ENCODE measurements at places on chromosomes 11 and 22.

DNA sequence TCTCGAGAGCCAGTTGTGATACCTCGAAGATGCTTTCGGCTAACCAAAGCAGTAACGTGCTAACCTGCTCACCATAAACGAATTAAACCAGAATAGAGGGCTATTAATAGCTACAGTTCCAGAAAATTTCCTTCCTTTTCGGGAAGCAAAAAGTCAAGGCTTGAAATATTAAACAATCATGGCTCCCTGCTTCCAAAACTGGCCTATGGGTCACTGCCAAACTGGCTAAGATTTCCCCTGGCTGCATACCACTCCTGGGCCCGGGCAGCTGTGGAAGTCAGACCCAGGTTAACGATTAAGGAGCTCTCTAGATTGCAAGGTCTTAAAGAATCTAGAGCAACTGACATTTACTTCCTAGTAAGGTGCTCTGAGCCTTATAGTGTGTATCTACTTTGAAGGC, 1.7 kb downstream of the AMOTL1 start:
- no peak for DNase-seq

GRCh38 chr11:868394-868793, 25.7 kb downstream of the TSPAN4 start:
- no peak for DNase-seq

GRCh38 chr11:10107497-10107896, 186.5 kb downstream of the SBF2 start:
- DNase-seq: no peak

GRCh38 chr11:17798716-17799115, 64.1 kb downstream of the KCNC1 start:
- DNase-seq: no peak

DNA sequence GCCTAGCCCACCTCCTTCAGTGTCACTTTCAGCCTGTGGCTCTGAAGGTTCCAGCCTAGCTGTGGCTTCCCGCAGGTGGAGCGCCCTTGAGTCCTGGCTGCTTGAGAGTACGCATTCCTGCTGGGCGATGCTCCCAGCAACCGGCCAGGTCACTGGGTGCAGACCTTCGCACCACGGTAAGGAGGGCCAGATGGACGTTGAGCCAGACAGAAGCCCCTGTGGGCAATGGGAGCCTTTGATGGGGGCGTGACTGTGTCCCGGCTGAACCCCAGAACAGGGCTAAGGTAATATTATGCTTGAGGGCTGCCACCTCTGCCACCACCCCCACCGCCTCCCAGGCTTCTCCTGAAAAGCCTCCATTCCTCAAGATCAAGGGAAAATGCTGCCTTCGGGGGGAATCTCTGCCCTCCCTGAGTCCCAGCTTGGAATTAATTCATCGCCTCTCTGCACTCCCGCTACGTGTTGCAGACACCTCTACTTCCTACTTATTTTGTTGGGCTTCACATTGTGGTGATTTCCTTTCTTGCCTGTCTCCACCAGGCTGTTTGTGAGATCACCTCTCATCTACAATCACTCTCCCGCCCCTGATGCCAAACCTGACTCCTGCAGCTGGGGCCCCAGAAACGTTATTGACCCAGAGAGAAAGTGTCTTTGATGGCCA, 144.9 kb upstream of the NECTIN1 start:
- no peak for DNase-seq

- DNase-seq: peak; percentile 55
Observed at GRCh38 chr11:122852074-122852795, 13.9 kb downstream of the CRTAM start.

- no peak for DNase-seq
Observed at GRCh38 chr11:13923182-13923581, 39.3 kb upstream of the SPON1 start.

GRCh38 chr22:27798511-27799014, 3.0 kb downstream of the MN1 start:
- no peak for DNase-seq

GRCh38 chr11:56990702-56991101, 2.0 kb downstream of the OR5AK2 start:
- no peak for DNase-seq

GRCh38 chr22:38843657-38844314, at the start of gene NPTXR:
Gene NPTXR (minus strand): TSS chr22:38844028.
- DNase-seq: peak; percentile 27

DNA sequence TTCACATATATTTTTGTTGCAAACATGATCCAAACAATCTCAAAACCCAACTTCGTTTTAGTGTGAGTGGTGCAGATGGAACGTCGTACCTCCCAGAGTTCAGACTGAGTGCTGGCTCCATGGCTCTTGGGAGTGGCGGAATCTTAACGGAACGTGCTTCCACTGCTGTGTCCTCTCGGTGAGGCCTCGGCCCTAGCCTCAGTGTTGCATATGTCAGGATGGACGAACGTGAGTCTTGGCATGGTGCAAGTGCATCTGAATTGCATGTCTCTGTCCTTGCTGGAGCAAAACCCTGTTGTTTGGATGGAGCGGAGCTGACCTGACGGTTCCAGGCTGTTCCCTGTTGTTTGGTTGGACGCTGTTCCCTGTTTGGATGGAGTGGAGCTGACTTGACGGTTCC, 306.8 kb downstream of the TBC1D22A start:
- no peak for DNase-seq

DNA sequence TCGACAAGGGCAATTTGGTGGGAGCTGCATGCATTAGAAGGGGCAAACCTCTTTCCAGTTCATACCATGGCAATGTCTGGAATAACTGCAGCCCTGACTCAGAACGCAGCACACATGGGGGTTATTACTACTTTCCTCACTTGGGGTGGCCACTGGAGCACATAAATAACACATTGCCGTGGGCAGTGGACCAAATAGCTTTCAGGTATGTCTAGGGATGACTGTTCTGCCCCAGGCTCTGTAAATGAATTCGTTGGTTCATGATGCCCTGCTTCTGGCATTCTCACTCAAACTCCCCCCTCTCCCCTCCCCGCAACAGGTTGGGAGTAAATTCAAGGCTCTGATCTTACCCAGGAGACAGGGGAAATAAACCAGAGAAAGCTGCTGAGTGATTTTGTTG, 238.0 kb upstream of the PLET1 start:
- no peak for DNase-seq

GRCh38 chr11:118238929-118239328, 13.2 kb downstream of the MPZL3 start:
- DNase-seq: peak; percentile 51

- no peak for DNase-seq
Observed at GRCh38 chr11:106424111-106424510, 346.6 kb downstream of the AASDHPPT start.

Data from activated CD4-positive, alpha-beta T cell treated with anti-CD3 and anti-CD28 coated beads, Interleukin-2, Interleukin-6, amounts not matched to agents 100 ng/mL and 50 ng/mL, durations not matched to agents 16 hours and 8 hours (primary cell).